ENCODE measurements at places on chromosomes 1 and 21.

DNA sequence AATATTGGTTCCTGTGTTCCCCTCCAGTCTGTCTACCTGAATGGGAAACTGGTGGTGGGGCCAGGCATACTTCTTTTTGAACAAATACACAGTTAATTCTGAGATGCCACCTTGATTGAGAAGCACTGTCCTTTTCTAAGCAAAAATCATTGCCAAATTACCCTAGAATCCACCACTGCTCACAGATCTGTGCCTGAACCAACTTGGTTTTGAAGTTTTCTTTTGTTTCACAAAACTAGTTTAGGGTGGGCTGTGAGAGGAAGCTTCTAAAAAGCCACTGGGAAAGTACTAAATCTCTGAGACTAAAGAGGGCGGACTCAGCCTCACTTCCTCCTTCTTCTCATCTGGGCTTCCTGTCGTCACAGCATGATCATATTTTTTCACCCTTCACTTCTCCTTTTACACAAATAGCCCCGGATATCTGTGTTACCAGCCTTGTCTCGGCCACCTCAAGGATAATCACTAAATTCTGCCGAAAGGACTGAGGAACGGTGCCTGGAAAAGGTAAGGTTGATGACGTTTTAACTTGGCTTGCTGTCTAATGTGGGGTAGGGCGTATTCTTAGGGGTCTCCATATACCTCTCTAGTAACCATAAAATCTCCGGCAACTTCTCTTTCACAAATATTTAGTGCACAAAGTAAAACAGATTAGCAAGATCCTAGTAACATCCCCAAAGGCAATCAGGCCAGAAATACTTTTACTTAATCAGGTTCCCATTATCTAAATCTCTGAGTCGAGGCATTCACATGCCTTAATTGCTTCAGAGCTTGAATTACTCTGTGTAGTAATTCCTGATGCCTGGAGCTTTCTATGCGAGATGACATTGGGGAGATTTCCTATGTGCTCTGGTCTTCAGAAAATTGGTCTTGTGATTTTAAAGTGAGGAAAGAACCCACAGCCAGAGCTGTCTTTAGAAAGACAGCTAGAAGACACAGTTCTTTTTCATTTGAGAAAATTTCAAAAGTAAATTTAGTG lies at the start of gene CD53:
TSS of gene CD53 (plus strand) at position 404 of the 976 bp plus-strand sequence. CDS start 18,261 bp downstream, outside the sequence.
- peak; percentile 47 for DNase-seq

GRCh38 chr1:59329412-59330053 lies 32.6 kb downstream of the FGGY start:
- no peak for DNase-seq

GRCh38 chr1:23544444-23545389 lies 13.7 kb upstream of the E2F2 start:
- DNase-seq, result peak; percentile 82

DNA sequence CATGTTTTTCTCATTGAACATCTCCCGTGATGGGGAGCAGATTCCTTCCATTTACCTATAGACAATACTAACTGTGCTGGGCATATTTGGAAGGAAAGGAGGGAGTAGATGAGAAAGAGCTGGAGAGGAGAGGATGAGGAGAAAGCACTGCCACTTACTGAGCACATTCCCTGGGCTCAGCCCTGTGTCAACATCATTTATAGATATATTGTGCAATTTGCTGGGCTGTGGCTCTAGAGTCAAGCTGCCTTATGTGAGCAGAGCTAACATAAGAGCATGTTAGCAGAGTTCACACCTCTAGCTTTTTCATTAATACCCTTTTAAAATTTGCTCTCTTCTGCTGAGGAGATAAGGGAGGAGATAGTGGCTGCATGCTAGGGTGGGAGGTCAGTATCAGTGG lies 22.3 kb upstream of the CD53 start:
- no peak for DNase-seq

DNA sequence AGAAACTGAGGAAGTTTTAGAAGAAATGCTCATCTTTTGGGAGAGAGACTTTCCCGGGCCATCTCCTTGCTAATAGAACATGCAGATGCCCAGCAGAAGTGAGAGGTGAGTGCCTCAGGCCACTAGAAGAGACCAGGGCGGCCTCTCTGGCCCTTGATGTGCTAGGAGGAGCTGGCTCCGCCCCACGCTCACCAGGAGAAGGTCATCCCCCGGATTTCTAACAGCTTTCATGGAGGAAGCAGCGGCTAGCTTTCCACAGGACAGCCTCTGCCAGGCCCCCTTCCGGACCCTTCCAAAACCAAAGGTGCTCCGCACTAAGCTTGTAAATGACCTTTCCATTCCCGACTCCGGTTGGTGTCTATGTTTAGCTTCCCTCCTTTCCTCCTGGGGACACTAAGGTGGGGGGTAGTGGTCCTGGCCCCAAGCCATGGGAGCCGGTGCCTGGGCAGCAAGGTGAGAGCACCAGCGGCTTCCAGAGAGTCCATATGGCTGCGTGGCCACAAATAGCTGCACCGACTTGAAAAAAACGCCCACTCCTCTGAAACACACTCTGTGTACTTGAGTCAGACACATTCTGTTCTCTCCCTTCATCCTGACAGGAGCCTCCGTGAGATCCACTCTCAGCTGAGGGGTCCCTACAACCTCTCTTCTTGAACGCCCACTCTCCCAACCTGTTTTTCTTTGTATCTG lies 249.9 kb downstream of the TNR start:
- DNase-seq, result no peak

GRCh38 chr1:158952416-158952815 lies 21.1 kb downstream of the PYHIN1 start:
- no peak for DNase-seq

DNA sequence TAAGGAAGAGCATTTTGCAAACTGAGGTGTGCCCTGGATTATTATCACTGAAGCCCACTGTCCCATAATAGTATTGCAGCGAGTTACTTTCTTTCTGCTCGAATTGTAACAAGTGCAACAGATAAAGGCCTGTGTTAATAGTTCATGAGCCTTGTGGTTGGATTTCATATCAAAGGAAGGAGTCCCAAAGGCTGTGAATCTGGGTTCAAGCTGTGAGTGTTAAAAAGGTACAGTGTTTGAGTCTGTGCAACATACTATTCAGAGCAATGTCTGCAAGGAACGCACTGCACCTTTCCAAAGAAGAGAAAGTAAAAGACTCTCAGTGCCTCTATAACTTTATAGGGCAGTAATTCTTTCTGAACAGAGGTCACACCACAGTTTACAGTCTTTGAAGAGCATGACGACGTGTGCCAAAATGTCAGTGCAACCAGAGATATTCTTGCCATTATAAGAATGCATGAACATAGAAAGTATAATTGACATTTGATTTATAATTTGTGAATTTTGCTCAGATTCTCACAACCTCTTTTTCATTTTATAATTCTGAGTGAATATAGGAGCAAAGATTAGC lies 79.1 kb downstream of the CDC7 start:
- no peak for DNase-seq

DNA sequence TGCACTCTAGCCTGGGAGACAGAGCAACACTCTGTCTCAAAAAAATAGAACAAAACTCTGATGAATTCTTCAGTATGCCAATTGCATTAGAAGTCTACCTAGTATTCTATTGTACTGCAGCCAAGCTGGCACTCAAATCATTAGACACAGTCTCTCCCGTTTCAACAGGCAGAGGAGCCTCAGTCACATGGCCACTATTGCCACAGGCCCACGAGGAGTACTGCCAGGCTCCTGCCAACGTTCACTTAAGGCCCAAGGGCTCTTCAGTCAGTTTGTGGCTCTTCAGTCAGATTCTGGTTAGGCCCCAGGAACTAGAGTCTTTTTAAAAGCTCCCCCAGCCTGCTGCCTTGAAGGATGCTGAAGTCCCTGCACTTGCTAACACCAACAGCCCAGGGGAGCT lies 73.4 kb downstream of the SH3BGR start:
- no peak for DNase-seq

GRCh38 chr1:113931451-113931851 lies 2.3 kb downstream of the HIPK1 start:
- no peak for DNase-seq

Measured in stimulated activated CD4-positive, alpha-beta T cell treated with anti-CD3 and anti-CD28 coated beads, Interleukin-15, amount 100 ng/mL, for 24 hours (primary cell).